ENCODE measurements at places on chromosomes 11 and 22. TPM values are rescaled to one million over a fixed set of nuclear protein-coding genes. Genes with fewer than 3 reads are reported as not detected.

- H3K4me3 ChIP-seq, result no peak overlapping the region
- no peak overlapping the region for H3K27ac ChIP-seq
- no peaks in the 10 kb centered on the region for H3K36me3 ChIP-seq
Observed at GRCh38 chr11:68661014-68661413, 23.3 kb upstream of the GAL start.

DNA sequence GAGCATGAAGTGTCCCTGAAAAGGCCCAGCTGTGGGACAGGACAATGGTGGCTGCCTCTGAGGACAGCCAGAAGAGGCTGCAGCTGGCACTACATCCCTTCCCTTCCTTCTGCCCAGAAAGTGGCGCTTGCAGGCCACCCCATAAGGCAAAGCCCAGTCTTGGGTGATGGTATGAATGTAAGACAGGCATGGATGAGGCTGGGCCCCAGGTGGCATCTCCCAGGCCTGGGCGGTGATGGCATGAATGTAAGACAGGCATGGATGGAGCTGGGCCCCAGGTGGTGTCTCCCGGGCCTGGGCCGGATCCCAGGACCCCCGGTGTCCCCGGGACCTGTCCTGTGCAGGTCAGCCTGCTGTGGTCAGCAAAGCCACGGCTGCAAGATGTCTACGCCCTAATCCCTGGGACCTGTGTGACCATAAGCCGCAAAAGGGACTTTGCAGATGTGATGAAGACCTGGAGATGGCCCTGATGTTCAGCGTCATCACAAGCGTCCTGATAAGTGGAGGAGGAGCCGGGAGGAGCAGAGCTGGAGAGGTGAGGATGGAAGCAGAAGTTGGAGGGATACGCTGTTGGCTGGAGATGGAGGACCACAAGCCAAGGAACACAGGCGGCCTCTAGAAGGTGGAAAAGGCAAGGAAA lies 181.1 kb downstream of the CTTN start:
- H3K27ac ChIP-seq, result no peak overlapping the region
- no peak for DNase-seq
- no peak overlapping the region for H3K4me3 ChIP-seq
- H3K4me1 ChIP-seq, result no peaks in the 10 kb centered on the region
- H3K27me3 ChIP-seq, result no peaks in the 10 kb centered on the region

DNA sequence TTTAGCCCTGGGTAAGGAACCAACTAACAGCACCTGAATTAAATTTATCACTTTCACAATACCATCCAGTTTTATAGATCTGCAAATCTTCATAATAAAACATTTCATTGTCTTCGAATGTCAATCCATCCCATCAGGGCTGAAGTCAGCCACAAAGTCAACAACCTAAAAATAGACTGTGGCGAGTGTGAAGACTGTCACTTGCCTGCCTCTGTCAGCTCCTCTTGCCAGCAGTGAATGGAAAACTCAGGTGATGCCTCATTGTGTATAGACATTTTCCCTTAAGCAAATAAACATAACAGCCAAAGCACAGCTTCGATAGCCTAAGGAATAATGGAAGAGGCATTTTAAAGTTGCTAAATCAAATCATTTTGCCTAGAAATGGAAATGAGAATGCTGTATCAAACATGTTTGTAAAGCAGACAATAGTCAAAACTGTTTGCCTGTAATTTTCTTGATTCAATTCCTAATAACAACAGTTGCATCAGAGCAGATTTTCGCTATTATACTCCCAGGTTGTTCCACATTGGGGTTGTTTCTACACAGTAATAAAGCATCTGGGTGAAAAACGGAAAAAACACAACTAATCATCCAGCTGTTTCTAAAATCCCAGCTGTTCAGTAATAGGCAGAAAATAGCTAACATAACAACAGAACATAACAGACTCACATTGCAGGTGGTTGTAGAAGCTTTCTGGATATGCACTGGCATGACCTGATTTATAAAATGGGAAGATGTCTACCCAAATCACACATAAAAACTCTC lies 15.7 kb downstream of the KCNA4 start:
- DNase-seq, result no peak
- no peaks in the 10 kb centered on the region for H3K4me1 ChIP-seq
- H3K36me3 ChIP-seq, result no peaks in the 10 kb centered on the region
- no peaks in the 10 kb centered on the region for H3K27me3 ChIP-seq
- H3K27ac ChIP-seq, result no peak overlapping the region

DNA sequence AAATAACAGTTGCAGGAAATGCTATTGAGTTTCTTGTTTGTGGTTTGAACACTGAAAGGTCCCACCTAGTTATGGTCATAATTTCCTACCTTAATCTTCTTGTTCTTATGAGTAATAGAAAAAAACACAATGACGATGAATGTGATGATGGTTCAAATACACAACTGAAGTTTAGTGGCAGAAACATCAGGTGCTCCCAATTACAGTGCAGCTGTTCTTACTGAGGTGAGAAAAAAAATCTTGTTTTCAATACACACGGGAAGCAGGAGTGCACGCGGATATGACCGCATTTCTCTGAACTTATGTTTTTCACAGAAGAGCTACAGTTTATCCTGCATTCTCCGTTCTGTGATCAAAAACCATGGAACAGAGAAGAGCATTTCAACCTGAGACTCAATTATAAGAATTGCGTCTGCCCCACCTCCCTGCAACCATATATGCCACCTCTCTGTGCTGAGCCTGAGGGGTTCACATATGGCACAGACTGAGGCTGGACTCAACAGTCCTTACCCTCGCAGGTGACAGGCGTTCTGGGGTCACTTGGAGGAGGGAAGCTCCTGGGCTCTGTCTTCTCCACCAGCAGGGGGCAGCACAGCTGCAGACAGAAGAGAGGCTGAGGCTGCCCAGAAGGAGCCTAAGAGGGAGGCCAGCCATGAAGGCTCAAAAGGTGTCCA lies 99.7 kb upstream of the IGLL5 start:
- no peaks in the 10 kb centered on the region for H3K4me1 ChIP-seq
- no peaks in the 10 kb centered on the region for H3K36me3 ChIP-seq
- no peak overlapping the region for H3K4me3 ChIP-seq
- H3K27ac ChIP-seq, result no peak overlapping the region

CDC42EP1 gene
- 11.2 TPM for total RNA-seq

RBMXL2 gene
- total RNA-seq, result not detected

GRCh38 chr22:26124991-26125725 lies 44.1 kb upstream of the SEZ6L start:
- no peak for DNase-seq
- no peaks in the 10 kb centered on the region for H3K4me1 ChIP-seq
- H3K27ac ChIP-seq, result no peak overlapping the region

- no peak overlapping the region for H3K4me3 ChIP-seq
- H3K27me3 ChIP-seq, result no peaks in the 10 kb centered on the region
Observed at GRCh38 chr11:108394744-108395284, 72.5 kb downstream of the C11orf65 start.

DNA sequence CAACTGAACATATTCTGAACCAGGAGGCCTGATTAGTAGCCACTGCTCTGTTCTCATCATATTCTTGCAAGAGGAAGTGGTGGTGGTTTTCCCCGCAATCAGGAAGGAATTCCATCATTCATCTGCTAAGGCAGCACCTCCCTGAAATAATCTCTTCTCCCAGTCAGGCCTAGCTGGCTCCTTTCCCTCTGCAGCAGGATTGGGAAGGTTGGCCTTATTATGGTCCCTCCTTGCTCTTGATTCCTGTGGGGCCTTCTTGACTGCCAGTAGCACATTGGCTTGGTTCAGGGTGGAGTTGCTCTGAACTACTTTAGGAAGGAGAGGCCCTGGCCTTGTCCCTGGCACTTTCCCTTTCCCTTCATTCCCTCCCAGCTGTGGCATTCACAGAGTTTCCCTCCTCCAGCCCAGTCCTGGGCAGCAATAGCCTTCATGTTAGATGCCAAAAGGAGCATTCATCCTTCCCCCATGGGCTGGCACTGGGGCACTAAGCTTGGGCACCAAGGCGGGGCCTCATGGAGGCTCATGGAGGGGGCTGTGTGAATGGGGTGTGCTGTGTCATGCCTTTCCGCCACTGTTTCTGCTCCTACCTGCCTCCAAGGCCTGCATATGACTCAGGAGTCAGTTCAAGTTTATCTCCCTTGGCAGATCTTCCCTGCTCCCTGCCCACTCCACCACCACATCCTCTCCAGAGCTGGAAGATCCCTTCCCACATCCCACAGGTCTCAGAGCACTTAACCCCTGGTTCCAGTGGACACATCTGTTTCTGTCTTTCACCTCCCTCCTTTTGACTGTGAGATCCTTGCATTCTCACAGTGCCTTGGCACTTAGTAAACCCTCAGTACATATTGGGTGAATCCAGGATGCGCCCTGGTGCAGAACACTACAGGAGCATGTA lies 27.6 kb upstream of the CD44 start:
- H3K27me3 ChIP-seq, result no peaks in the 10 kb centered on the region
- no peaks in the 10 kb centered on the region for H3K4me1 ChIP-seq
- H3K4me3 ChIP-seq, result no peak overlapping the region
- no peak overlapping the region for H3K27ac ChIP-seq
- no peak for DNase-seq

NUP98 gene
- 98.6 TPM for total RNA-seq

MYH9 gene
- total RNA-seq, result 322 TPM

BSCL2 gene
- 73.7 TPM for total RNA-seq

DNA sequence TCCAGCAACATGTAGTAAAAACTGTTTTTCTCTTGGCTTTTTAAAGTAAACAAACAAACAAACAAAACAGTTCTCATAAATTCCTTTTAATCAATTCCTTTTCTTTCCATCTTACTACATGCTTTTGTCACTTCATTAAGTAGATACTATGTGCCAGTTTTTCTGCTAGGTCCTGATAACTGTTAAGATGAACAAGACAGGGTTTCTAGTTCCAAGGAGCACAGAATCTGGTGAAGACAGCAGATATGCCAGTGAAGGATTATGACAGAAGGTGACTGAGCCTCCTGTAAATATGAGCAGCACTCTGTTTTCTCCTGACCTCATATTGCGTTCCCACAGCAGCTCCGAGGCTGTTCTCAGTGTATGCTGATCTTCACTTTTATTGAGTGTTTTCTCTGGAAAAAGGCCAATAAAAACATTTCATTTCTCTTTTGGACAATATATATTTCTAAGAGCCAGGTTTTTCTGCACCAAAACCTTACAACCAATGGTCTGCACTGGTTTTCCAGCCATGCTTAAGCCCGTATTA lies 45.8 kb downstream of the HEPHL1 start:
- H3K27me3 ChIP-seq, result no peaks in the 10 kb centered on the region
- H3K36me3 ChIP-seq, result no peaks in the 10 kb centered on the region
- no peak overlapping the region for H3K4me3 ChIP-seq

DNA sequence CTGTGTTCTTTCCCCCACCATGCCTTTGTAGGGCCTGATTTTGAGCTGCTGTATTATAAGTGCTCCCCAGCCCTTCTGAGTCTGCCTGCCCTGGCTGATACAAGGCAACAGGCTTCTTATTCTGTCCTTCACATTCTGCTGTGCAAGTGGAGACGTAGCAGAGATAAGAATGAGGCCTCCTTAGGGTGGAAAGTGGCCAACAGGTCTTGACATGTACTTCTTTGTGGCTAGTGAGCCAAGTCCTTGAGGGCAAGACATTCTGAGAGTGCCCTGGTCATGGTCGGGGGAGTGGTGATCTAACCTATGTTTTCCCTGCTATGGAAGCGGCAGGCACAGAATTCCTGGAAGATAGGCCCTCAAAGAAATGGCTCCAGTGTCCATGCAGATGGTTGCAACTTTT lies 235.7 kb upstream of the CADM1 start:
- no peak for DNase-seq
- no peaks in the 10 kb centered on the region for H3K27me3 ChIP-seq
- H3K4me3 ChIP-seq, result no peak overlapping the region
- H3K27ac ChIP-seq, result no peak overlapping the region
- H3K4me1 ChIP-seq, result peaks cover 10% of the 10 kb centered on the region

DNA sequence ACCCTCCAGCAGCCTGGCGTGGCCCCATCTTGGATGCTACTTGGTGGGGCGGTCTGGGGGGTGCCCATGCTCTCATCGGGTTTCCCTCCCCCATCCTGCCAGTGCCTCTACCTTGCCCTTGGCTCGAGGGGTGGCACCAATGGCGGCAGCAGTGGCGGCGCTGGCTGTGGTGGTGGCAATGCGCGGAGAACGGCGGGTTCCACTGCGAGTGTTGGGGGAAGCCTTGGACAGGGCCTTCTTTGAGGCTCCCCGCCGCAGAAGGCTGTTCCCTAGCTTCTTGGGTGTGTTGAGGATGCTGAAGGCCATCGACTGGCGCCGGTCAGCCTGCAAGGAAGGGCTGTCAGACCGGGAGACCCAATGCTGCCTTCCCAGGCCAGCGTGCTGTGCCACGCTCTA lies 5.1 kb downstream of the IL18BP start:
- DNase-seq, result no peak
- peaks cover 72% of the 10 kb centered on the region for H3K36me3 ChIP-seq
- H3K4me1 ChIP-seq, result no peaks in the 10 kb centered on the region
- no peaks in the 10 kb centered on the region for H3K27me3 ChIP-seq
- no peak overlapping the region for H3K4me3 ChIP-seq
- H3K27ac ChIP-seq, result no peak overlapping the region

CARD16 gene
- total RNA-seq, result not detected

DNA sequence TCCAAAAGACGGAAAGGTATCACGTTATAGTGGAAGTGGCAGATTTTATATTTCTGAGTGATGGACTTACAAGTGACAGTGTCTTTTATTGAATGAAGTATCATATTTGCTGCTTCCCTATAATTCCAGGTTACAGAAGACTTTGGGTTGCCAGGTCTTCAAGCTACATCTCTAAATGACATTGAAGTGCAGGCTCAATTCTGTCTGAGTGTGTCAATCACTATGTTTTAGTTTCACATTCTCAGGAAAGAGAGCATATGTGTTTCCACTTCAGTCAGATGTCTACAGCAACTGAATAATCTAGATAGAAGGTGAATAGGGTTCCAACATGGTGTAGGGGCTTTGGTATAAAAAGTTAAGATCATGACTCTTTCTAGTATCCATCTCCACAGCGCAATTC lies 492.7 kb upstream of the API5 start:
- H3K36me3 ChIP-seq, result no peaks in the 10 kb centered on the region
- no peak overlapping the region for H3K4me3 ChIP-seq
- H3K27me3 ChIP-seq, result no peaks in the 10 kb centered on the region
- H3K4me1 ChIP-seq, result no peaks in the 10 kb centered on the region

GRCh38 chr11:68136866-68137265 lies 15.7 kb upstream of the CHKA start:
- H3K36me3 ChIP-seq, result no peaks in the 10 kb centered on the region
- no peak overlapping the region for H3K27ac ChIP-seq
- no peak overlapping the region for H3K4me3 ChIP-seq
- H3K27me3 ChIP-seq, result no peaks in the 10 kb centered on the region
- H3K4me1 ChIP-seq, result no peaks in the 10 kb centered on the region

- H3K4me3 ChIP-seq, result no peak overlapping the region
- no peaks in the 10 kb centered on the region for H3K36me3 ChIP-seq
- no peak for DNase-seq
- no peak overlapping the region for H3K27ac ChIP-seq
- H3K27me3 ChIP-seq, result no peaks in the 10 kb centered on the region
Observed at GRCh38 chr11:77206264-77207018, 78.4 kb downstream of the MYO7A start.

DNA sequence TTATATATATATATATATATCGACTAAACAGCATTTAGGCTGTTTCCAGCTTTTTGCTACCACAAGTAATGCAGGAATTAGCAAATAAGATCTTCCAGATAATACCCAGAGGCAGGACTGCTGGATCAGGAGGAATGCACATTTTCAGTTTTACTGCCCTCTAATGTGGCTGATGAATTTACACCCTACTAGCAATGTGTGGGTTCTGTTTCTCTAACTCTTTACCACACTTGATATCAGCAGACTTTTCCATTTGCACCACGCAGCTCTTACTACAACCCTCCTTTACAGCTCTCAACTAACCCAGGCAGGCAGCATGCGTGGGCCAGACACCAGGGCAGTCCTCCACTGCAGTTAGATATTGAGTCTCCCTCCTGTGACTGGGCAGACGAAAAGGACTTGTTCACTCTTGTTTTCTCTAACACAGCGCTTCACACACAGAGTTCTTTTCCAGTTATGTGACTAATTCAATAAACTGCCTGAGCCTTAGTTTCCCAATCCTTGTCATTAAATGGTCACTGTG lies 67.7 kb downstream of the IGLL5 start:
- H3K27me3 ChIP-seq, result no peaks in the 10 kb centered on the region
- no peaks in the 10 kb centered on the region for H3K4me1 ChIP-seq
- no peak overlapping the region for H3K4me3 ChIP-seq
- H3K36me3 ChIP-seq, result no peaks in the 10 kb centered on the region
- H3K27ac ChIP-seq, result no peak overlapping the region

Data from H1 (cell line).